ENCODE measurements at places on chromosomes 2 and 18. TPM values are rescaled to one million over a fixed set of nuclear protein-coding genes. Genes with fewer than 3 reads are reported as not detected.

DNA sequence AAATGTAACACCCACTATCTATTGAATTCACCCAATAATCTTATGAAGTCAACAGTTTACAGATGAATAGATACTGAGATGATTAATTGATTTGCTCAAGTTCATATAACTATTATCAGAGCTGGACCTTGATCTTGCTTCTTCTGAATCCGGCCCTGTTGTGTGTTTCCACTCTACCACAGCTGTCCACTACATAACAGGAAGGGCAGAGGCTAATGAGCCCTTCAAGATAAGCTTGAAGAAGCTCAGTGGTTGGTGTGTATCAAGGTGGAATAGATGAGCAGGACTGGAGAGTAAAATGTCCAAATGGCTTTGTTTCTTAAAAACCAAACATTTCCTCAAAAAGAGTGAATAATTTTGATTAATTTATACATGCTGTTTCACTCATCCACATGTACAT lies 56.4 kb upstream of the ITGB6 start:
- DNase-seq, result no peak

DNA sequence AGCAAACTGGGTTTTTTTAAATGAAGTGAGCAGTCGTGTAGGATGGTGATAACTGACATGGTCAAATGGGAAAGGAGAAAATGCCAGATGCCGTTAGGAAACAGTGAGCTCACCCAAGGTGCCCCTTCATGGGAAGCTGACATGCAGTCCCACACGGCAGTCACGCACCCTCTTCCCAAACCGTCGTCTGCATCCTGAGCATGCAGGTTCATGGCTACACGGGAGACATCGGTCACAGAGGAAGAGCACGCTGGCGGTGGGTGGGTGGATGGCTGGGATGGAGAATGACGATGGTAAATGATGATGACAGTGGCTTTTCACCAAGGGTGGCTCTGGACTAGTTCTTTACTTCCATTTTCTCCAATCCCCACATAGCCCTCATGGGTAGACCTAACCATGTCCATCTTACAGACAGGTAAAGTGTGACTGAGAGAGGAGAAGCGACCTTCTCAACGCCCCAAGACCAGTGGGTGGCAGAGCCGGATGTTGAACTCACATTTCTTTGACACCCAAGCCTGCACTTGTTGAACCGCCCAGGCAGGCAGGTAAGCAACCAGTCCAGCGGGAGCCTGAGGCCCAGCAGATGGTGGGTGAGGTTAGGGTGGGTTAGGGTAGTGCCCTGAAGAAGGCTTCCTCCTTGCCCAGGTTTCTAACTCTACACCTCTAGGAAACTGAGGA lies 44.5 kb downstream of the TNS1 start:
- no peak for DNase-seq

DNA sequence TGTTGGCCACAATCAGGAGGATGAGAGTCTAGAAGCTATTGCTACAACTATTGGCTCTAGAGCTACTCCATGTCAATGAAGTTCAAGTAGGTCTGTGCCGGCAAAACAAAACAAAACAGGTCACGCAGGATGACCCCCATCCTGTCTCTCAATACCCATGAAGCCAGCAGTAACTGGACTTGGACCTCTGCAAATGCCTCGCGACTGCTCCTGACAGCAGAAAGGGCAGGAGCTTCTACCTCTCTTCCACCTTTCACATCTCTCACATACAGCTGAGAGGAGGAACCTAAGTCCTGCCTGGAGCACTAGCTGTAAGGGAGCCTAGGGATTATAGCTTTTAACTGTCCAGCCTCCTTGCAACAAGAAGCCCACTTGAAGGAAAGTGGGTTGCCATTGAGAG lies 16.0 kb downstream of the PRKAG3 start:
- no peak for DNase-seq

GRCh38 chr2:16006537-16007166 lies 66.3 kb downstream of the MYCN start:
- no peak for DNase-seq

DNA sequence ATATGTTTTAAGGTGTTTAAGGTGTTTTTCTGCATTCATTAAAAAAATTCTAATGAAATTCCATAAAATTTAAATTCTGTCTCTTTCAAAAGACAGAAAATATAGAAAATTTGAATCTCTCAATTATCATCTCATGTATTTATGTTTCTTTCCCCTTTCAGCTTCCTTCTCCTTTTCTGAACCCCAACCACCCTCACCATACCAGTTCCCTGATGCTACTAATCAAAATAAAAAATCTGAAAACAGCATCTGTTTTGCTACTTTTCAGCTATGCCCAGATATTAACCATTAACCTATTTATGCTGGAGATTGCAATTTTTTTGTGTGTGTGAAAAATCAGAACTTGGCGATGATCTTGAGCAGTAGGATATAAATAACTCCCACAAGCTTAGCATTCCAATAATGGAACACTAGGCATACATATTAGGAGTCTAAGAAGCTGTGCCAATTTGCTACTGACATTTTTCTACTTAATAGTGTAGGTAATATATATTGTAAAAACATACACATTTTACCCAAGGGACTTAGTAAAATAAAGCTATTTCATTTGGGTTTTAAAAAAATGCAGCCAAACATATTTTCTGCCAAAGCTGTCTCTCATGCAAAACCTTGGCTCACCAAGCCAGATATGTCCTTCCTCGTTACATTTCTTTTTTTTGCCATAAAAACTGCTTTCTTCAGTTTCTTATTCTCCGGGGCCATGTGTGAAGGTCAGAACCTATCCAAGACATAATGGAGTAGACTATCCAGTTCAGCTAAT lies 32.6 kb upstream of the AGPS start:
- DNase-seq, result no peak

DNA sequence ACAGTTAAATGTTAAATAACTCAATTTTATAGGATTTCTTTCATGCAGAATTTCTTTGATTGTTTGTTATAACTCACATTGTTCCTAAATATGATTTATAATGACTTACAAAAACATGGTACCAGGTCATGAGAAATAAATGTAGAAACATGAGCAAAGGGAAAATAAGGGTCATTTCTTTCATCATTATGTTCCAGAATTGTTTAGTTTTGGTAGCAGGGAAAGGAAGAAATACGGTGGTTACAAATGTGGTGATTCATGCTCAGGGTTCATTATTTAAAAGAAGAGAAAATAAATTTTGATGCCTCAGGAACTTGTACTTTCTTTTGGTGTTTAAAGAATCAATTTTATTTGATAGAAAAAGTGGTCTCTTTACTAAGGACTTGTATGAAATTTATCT lies 4.4 kb downstream of the LYPD6B start:
- no peak for DNase-seq

DNA sequence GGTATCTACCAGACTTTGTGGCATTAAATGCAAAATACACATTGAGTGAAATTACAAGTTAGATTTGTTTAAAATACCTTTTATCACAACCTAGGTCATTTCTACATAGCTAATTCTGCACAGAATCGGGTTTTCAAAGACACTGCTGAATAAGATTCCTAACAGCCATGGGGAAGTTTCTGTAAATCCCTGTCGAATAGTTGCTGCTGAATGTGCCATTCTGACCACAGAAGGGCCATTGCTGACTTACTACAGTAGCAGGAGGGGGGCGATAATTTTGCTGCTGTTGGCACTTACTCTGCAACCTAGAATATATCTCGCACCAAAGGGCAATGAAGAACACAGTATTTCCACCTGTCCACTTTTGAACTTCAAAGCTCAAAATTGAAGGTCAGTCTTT lies 232.8 kb downstream of the TCF4 start:
- DNase-seq, result no peak

- no peak for DNase-seq
These were observed 1.0 kb downstream of the ZCCHC2 start for GRCh38 chr18:62523631-62524439.

DNA sequence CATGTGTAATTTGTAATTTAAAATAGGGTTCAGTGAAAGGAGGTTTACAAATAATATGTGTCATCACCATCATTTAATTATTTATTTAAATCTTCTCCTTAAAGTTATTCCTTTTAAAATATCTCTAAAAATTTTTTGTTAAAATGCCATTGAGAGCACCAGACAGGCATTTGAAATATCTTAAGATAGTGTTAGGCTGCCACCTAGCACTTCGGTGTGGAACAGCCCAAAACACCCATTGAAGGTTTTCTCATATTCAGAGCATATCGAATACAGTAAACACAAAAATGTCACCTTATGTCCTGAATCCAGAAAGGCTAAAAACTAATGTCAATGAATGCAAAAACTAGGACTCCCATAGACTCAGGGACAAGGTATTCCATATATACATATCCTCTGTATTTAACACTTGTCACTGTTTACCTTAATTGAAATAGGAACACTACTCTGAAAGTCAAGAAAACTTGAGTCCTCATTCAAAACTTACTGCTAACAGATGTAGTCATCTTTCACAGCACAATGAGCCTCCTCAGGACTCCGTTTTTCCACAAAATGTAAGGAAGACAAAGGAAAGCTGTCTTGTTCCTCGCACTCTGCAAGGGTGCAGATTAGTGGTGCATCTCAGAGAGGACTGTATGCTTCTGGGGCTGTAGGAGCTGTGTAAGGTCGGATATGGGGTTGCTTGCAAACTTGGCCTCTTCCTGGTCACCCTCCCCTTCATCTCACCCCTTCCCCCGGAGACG lies 329.5 kb downstream of the PAX3 start:
- DNase-seq, result peak; percentile 3

DNA sequence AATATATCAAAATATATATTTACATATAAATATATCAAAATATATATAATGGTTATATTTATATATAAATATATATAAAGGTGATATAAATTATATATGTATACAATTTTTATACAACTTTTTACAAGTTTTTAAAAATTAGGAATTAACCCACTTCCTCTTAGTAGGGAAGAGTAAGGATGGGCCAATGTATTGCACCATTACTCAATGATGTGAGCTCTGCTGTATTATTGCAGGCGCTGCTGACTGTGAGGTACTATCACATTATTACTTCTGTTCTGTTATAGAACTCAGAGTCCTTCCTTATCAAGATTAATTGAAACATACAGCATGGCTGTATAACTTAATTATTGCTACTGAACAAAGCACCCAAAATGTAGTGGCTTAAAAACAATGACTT lies 46.0 kb downstream of the CCDC195 start:
- no peak for DNase-seq

- DNase-seq, result no peak
These were observed 11.8 kb downstream of the FBLN7 start for GRCh38 chr2:112149866-112150435.

DNA sequence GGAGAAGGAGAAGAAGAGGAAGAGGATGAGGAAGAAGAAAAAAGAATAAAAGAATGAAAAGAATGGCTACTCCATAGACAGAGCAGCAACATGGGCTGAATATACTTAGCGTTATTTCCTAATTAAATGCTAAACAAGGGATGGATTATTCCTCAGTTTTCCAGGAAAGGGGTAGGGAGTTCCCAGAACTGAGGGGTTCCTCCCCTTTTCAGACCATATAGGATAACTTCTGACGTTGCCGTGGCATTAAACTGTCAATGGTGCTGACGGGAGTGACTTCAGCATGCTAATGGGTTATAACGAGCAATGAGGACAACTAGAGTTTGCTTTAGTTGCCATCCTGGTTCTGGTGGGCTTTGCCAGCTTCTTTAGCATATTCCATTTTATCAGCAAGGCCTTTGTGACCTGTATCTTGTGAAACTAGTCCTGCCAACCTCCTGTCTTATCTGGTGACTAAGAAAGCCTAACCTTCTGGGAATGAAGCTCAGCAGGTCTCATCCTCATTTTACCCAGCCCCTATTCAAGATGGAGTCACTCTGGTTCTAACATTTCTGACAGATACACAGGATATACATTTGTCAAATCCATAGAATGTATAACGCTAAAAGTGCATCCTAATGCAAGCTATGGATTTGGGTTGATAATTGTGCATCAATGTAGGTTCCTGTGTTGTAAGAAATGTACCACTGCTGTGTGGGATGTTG lies 152.3 kb downstream of the MAIP1 start:
- DNase-seq, result no peak

DNA sequence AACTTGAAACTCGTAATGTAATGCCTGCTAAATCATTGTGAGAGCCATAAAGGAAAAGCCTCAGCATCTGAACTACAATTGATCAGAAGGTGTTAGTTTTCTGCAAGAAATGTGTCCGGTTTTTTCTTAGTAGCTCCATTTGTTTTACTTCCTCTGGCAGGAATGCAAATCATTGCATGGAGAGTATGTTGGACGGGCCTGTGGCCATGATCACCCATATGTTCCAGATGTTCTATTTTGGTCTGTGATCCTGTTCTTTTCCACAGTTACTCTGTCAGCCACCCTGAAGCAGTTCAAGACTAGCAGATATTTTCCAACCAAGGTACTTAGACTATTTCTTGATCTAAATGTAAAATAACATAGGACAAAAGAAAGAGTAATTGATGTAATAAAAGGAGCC lies 126.6 kb downstream of the DPP4 start:
- DNase-seq, result no peak

Gene NAGK
- 46.0 TPM for total RNA-seq

Gene GREB1L
- 0.20 TPM for total RNA-seq

Gene ACKR3
- total RNA-seq, result 57.0 TPM

Gene MYCN
- 3.1 TPM for total RNA-seq

Gene TMEM198
- not detected for total RNA-seq

Gene CFAP53
- total RNA-seq, result 0.18 TPM

Gene CYP26B1
- 0.78 TPM for total RNA-seq

Gene GALNT5
- total RNA-seq, result under 0.01 TPM

Gene CHST9
- not detected for total RNA-seq

Gene ALPG
- total RNA-seq, result not detected

Gene CROCC2
- not detected for total RNA-seq

Gene CDKL4
- total RNA-seq, result 0.59 TPM

Gene STARD6
- total RNA-seq, result 0.33 TPM

Gene PLGLB1
- total RNA-seq, result 0.28 TPM
